ENCODE measurements at places on chromosomes 7 and 10. TPM values are rescaled to one million over a fixed set of nuclear protein-coding genes. Genes with fewer than 3 reads are reported as not detected.

DNA sequence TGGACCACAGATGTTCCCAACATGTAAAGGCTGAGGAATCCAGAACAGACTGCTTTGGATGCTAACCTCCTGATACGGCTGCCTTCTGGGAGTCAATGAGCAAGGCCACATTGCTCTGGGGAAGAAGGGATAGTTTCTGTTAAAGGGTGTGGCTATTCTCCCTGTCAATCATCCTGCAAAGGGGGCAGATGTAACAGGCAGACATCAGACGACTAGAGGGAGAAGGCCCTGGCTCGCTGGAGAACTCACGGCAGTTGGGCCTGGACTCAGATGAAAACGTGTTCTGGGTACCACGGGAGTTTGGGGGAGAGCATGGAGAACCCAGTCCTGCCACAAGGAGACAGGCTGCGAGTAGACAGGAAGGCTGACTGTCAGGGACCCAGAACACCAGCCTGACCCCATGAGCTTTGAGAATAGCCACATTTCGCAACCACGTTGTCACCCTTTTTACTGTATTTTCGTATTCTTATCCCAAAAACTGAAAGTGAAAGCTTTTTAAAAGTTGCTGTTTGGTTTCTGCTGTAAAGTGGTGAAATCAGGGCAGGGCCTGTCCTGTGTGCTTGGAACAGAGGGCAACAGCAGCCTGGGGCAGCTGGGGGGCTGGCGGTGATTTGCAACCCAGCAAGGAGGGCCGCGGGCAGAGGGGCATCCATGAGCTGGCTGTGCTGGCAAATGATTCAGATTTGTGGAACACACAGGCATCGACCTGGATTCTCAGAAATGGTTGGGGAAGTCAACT, 95.3 kb downstream of the MYOF start:
- no peaks in the 10 kb centered on the region for H3K27me3 ChIP-seq
- DNase-seq = peak; percentile 39
- H3K4me1 ChIP-seq = peaks cover 14% of the 10 kb centered on the region
- H3K4me3 ChIP-seq = no peak overlapping the region
- no peaks in the 10 kb centered on the region for H3K36me3 ChIP-seq

DNA sequence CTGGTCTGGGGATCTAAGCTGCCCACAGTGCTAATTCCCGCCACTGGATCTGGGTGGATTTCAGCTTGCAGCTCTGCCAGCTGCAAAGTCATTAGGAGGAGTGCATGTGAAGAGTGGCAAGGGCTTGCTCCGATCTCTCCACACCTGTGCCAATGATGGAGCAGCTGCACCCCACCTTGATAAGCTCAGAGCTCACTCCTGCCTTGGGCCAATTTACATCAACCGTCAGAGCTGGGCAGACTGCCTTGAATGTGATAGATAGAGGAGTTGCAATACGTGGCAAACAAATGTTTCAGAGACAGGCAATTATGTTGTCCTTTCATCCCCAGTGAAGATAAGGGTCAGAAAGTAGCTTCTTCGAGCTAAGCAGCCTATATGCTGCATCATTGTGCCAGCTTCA, 379.9 kb downstream of the SH2D4B start:
- no peak overlapping the region for H3K27ac ChIP-seq
- H3K36me3 ChIP-seq = no peaks in the 10 kb centered on the region
- no peaks in the 10 kb centered on the region for H3K27me3 ChIP-seq

DNA sequence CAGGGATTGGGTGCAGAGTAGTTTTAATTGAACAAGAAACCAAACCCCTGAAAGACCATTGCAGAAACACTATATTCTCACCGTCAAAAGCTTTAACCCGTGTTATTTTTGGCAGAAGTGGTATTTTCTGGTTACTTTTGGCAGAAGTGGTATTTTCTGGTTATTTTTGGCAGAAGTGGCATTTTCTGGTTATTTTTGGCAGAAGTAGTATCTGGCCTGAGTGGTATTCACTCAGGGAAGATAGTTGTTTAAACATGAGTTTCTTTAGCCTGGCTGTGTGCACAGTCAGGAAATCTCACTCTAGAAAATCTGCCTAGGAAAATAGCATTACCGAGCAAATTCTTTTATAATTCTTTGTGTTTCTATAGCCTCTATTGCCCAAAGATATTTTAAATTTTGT, 322.7 kb downstream of the GFRA1 start:
- H3K27me3 ChIP-seq = no peaks in the 10 kb centered on the region
- H3K27ac ChIP-seq = no peak overlapping the region
- H3K36me3 ChIP-seq = no peaks in the 10 kb centered on the region
- H3K4me1 ChIP-seq = peaks cover 10% of the 10 kb centered on the region

GRCh38 chr10:3961082-3961481, 176.1 kb upstream of the KLF6 start:
- no peaks in the 10 kb centered on the region for H3K4me1 ChIP-seq
- H3K4me3 ChIP-seq = no peak overlapping the region
- H3K27ac ChIP-seq = no peak overlapping the region
- H3K36me3 ChIP-seq = no peaks in the 10 kb centered on the region
- no peak for DNase-seq
- H3K27me3 ChIP-seq = no peaks in the 10 kb centered on the region

- H3K4me1 ChIP-seq = peaks cover 61% of the 10 kb centered on the region
- H3K4me3 ChIP-seq = no peak overlapping the region
- no peaks in the 10 kb centered on the region for H3K27me3 ChIP-seq
Observed at GRCh38 chr10:71221586-71222202, 9.3 kb downstream of the UNC5B start.

- H3K4me1 ChIP-seq = no peaks in the 10 kb centered on the region
- H3K4me3 ChIP-seq = peak overlapping the region; percentile 73
- H3K27me3 ChIP-seq = peaks cover 21% of the 10 kb centered on the region
- H3K27ac ChIP-seq = no peak overlapping the region
- H3K36me3 ChIP-seq = no peaks in the 10 kb centered on the region
Observed at GRCh38 chr10:6579183-6579903, 733 bp downstream of the PRKCQ start.

DNA sequence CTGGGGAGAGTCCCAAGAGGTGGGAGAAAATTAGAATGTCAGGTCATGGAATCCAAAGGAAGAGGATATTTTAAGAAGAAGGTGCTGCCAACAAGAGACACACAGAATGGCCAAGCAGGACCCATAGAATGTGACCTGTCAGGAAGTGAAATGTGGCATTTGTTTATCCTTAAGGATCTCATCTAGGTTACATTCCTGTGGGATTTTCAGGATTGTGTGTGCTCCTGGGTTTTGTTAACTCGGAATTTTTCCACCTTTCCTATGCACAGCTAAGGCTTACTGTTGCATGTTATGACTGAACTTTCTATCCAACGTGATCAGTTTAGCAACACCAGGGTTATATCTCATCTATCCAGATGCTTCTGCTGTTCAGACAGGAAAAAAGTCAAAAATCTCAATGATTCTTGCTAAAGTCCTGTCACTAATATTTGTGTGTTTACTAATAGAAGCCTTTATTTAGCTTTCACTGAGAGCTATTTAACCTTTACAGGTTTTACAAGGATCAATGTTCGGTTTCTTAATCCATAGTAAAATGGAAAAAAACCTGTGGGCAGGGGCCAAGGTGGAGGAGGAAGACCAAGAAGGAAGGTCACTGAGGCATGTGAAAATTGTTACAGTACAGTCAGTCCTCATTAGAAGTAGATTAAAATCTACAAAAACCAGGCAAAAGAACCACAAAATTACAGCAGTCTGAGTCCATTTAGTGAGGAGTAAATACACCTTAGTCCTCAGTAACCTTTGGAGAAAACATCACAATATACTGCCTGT, 437.8 kb upstream of the NPVF start:
- no peak overlapping the region for H3K27ac ChIP-seq
- no peaks in the 10 kb centered on the region for H3K27me3 ChIP-seq
- no peaks in the 10 kb centered on the region for H3K36me3 ChIP-seq
- H3K4me1 ChIP-seq = peaks cover 8% of the 10 kb centered on the region
- no peak for DNase-seq
- no peak overlapping the region for H3K4me3 ChIP-seq

- H3K27ac ChIP-seq = no peak overlapping the region
- no peak overlapping the region for H3K4me3 ChIP-seq
- no peaks in the 10 kb centered on the region for H3K36me3 ChIP-seq
- no peak for DNase-seq
- H3K27me3 ChIP-seq = no peaks in the 10 kb centered on the region
- no peaks in the 10 kb centered on the region for H3K4me1 ChIP-seq
Observed at GRCh38 chr7:159004411-159004810, 140.3 kb downstream of the VIPR2 start.

DNA sequence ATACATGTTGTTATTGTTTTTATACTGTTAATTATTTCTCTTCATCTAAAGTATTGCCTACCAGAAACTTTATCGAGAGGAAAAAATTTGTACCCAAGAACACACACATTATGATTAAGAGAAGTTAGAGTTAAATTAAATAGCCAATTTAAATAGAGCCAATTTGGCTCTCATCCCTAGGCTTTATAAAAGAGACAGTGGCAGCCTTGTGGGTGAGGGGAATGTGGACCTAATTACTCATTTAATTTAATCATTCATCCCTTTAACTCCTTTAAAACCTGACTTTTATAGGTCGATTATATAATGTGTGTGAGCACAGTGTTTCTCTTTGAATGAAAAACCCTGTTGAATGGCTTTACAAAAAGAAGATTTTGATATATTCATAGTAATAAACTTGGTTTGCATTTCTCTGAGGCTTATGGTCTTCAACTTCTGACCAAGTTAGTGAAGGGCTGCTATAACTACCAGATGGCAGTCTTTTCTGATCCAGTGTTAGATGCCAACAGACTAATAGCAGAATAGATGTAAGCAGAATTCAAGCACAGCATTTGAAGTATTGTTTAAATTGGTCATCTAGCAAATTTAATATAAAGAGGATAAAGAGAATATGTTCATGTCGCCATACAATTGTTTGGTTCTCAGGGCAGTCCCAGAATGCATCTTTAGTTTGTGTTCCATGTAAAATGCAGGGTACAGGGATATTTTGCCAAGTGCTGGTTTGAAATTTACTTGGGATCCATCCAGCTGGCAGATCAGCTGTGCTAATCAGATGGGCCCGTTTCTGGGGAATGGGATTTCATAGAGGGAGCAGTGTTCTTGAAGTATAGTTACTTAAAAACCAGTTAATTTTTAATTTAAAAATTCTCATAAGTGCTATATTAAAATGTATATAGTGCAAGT, 25.3 kb downstream of the ADD3 start:
- no peaks in the 10 kb centered on the region for H3K36me3 ChIP-seq
- no peaks in the 10 kb centered on the region for H3K27me3 ChIP-seq
- H3K4me1 ChIP-seq = peaks cover 36% of the 10 kb centered on the region
- DNase-seq = peak; percentile 67

GRCh38 chr7:44716205-44716604, 32.4 kb upstream of the ZMIZ2 start:
- no peaks in the 10 kb centered on the region for H3K36me3 ChIP-seq
- H3K27ac ChIP-seq = no peak overlapping the region
- no peaks in the 10 kb centered on the region for H3K27me3 ChIP-seq
- no peak overlapping the region for H3K4me3 ChIP-seq

DNA sequence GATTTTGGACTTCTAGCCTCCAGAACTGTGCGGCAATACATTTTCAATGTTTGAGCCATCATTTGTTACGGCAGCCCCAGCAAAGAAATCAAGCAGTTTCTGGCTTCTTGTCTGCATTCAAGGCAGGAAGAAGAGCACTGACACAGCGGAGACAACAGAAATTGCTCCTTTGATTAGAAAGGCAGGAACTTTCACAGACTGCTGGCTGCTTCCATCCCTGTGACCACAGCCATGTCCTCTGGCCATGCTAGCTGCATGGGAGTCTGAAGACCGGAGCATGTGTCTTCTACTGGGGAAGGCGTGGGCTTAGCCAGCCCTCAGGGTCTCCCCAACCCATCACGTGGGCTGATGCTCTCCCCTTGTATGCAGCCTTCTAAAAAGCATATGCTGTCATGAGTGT, 19.1 kb downstream of the C10orf71 start:
- DNase-seq = no peak
- no peak overlapping the region for H3K4me3 ChIP-seq
- peaks cover 10% of the 10 kb centered on the region for H3K4me1 ChIP-seq
- no peaks in the 10 kb centered on the region for H3K36me3 ChIP-seq
- H3K27me3 ChIP-seq = no peaks in the 10 kb centered on the region

DNA sequence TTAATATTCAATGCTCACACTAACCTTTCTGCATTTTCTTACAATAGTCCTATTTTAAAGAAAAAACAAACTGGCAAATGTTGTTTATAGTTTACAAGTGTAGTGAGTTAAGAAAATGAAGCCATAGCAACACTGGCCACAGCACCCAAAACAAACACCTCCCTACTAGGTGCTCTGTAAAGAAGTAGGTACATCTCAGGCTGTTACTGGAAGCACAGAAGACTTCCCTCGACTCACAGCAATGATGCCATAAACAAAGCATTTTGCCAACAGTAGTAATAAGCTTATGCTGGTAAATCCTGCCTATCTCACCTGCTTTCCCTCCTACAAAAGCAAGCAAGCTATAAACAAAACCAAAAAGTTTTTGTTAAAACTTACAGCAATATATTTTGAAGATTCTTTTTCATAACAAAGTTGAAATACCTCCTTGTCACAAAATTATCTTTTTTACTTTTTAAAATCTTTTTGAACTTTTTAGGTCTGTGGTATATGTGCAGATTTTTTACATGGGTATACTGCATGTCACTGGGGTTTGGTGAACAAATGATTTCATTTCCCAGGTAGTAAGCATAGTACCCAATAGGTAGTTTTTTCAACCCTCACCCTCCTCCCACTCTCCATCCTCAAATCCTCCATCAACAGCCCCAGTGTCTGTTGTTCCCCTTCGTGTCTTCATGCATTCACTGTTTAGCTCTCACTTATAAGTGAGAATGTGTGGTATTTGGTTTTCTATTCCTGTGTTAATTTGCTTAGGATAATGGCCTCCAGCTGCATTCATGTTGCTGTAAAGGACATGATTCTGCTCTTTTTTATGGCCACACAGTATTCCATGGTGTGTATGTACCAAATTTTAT, 28.4 kb downstream of the COA1 start:
- H3K36me3 ChIP-seq = no peaks in the 10 kb centered on the region
- no peak for DNase-seq
- no peak overlapping the region for H3K4me3 ChIP-seq
- H3K4me1 ChIP-seq = peaks cover 5% of the 10 kb centered on the region

- no peaks in the 10 kb centered on the region for H3K36me3 ChIP-seq
- no peaks in the 10 kb centered on the region for H3K4me1 ChIP-seq
- H3K27ac ChIP-seq = no peak overlapping the region
- H3K4me3 ChIP-seq = no peak overlapping the region
- no peak for DNase-seq
Observed at GRCh38 chr10:62297857-62298256, 29.2 kb upstream of the RTKN2 start.

- DNase-seq = peak; percentile 71
- no peak overlapping the region for H3K27ac ChIP-seq
- H3K27me3 ChIP-seq = no peaks in the 10 kb centered on the region
- H3K36me3 ChIP-seq = no peaks in the 10 kb centered on the region
Observed at GRCh38 chr7:664997-665735, 61.3 kb upstream of the DNAAF5 start.

GRCh38 chr10:129790715-129791446, 173.2 kb downstream of the EBF3 start:
- no peak overlapping the region for H3K4me3 ChIP-seq
- no peaks in the 10 kb centered on the region for H3K27me3 ChIP-seq
- no peaks in the 10 kb centered on the region for H3K4me1 ChIP-seq
- no peaks in the 10 kb centered on the region for H3K36me3 ChIP-seq
- no peak for DNase-seq

CNPY1 gene
- polyA plus RNA-seq = not detected

MYPN gene
- polyA plus RNA-seq = 4.0 TPM

ATOH7 gene
- 0.50 TPM for polyA plus RNA-seq

TMEM229A gene
- polyA plus RNA-seq = 0.66 TPM

LFNG gene
- not detected for polyA plus RNA-seq

H2BK1 gene
- not detected for polyA plus RNA-seq

FAM25C gene
- not detected for polyA plus RNA-seq
